ENCODE measurements at places on chromosomes 2 and 18.

DNA sequence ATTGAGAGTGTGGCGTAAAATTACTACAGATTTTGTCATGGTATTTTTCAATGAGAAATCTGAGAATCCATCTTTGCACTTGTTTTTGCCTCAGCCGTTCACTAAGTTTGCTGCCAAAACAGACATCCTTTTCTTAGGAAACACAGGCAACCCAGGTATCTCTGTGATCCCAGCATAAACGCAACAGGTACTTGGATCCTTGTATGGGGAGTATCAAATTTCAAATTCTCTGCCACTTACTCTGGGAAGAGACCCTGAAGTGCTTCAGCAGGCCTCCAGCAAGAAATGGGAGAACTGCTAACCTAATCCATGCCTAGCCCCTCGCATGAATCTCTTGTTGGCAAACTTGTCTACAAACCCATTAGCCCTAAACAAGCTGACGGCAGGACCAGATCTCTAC is 83.1 kb downstream of the BCL11A start:
- no peak for DNase-seq

DNA sequence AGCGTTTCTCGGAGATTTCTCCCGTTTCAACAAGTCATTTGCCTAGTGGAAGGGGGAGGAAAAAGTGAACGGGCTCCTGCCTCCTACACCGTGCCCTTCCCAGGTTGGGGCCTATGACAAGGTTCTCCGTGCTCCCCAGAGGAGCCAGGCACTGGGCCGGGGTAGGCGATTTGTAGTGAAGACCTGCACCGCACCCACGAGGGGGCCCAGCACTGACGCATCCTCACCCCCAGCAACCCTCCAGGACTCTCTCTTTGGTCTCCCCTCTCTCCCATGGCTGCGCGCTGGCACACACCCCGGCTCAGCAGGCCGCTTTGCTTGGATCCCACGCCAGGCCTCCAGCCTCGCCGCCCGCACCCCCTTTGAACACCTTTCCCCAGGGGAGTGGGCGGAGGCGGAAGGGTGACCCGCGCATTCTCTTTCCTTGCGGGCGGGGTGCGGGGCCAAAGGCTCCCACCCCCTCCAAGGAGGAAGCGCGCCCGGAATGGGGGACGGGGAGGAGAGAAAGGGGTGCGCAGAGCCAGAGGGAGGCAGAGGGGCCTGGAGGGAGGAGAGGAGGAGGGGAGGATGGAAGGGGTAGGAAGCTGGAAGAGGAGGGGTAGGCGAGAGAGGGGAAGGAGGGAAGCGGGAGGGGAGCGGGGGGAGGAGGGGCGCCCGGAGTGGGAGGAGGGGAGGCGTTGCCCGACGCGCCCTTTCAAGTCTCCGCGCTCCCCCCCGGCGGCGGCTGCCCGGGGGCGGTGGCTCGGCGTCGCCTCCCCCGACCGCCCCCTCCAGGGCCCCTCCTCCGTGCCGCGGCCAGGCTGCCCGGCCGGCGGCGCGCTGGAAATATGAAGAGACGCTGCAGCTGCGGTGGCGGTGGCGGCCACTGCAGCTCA is at the start of gene APCDD1:
APCDD1 (plus strand) TSS at position 830 of the 875 bp plus-strand sequence. CDS start 347 bp downstream, outside the sequence.
- peak; percentile 69 for DNase-seq

DNA sequence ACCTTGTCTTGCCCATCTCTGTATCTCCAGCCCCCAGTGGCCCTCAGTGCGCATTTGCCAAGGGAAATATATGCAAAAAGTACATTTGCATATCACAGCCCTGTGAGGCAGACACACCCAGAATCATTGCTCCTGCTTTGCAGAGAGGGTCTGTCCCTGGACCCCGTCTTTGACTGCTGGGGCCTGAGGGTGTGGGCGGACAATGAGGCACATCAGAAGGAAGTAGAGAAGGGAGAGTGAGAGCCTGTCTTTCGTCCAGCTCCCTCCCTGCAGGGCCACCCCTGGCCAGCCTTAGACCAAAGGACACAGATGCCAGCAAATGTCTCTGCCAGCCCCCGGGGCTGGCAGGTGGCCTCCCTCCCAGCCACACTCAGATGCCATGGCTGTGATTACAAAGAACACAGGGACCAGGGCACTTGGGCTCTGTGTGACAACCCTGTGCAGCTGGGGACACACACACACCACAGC is 516.2 kb upstream of the MYT1L start:
- DNase-seq, result no peak

DNA sequence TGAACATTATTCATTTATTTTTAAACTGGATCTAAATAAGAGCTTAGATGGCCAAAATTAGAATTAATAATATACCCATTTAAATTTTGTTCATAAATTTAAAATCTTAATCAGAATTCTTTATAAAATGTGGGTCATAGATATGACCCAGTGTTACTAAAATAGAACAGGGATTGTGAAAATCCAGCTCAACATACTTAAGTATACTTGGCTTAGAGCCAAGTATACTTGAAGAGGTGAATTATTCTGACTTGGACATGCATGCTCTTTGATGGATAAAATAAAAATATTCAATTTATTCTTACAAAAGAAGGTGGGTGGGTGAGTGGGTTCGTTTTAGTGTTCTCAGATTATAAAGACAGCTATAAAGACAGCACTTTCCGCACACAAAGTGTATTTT is 70.7 kb downstream of the SPOPL start:
- DNase-seq, result no peak

DNA sequence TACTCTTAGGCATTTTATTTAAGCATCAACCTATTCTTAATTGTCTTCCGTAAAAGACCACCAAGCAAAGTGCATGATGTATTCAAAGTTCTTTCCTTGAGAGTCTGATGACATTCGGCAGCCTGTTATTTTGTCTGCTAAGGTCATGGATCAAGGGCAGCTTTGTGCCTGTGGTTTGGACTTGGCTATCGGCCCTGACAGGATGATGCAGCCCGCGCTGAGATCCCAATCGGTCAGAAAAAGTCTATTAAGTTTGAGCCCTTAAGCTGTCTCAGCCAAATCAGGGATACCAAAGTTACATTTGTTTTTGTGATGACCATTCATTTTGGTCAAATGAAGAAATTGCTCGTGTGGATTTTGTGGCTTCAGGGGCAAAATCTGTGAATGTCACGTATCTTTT is 718.9 kb upstream of the FANCL start:
- DNase-seq, result no peak

- no peak for DNase-seq
Observed at GRCh38 chr2:68739595-68740399, 5.2 kb downstream of the ARHGAP25 start.

DNA sequence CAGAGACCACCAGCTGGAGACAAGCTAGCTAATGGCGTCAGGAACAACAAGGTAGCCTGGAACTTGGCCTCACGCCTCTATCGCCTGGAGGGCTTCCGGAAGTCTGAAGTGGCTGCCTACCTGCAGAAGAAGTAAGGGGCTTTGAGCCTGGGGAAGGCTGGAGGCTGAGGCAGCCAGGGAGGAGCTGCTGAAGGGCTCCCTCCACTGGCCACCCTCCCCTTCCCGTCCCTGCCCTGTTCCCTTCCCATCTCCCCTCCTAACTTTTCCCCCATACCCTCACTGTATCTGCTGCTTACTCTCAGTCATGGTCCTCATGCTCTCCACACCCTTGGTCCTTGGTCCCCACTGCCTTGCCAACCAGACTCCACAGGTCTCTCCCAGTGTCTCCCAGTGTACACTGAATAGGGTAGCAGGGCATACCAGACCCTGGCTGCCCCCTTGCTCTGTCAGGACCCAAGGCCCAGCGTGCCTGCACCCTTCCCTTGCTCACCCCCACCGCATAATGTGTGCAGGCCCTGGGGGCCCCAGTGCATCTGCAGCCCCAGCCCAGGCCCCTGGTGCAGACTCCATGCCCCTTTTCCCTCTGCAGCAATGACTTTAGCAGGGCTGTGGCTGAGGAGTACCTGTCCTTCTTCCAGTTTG is 18.8 kb downstream of the PSD4 start:
- no peak for DNase-seq

- DNase-seq, result no peak
Observed at GRCh38 chr18:46158499-46158898, 54.3 kb downstream of the HAUS1 start.

GRCh38 chr2:145652571-145653545 is 1132.9 kb upstream of the ZEB2 start:
- DNase-seq, result no peak

- no peak for DNase-seq
Observed at GRCh38 chr2:68948710-68949109, 4.0 kb downstream of the GKN2 start.

DNA sequence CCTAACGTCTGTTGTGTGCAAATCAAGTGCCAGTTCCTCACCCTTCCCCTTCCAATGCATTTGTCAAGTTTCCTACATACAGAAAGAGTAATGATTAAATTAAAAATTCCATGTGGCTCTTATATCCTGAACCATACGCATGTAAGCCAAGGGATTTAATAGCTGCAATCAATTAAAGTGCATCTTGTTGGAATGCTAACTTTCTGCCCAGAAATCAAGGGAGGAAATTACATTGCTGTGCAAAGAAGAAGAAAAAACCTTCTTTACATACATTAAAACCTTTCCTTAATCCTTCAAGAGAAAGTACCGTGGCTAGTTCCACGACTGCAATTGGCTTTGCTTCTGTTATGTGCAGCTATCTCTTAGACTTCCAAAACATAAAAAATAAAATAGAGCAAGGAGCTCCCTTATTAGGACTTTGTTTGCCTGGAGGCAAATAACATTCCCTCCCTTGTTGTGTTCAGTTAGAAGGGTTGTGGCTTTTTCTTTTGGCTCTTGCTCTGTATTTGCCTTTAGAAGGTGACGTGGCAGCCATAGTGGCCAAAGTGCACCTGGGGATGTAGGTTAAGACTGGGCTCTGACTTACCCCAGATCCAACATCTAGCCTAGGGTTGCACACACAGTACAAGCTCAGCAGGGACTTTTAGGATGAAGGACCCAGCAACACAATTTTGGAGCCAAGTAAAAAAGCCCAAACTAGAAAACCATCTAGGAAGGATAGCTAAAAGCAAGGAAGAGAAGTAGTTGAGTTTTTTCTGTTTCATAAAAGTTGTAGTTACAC is 158.3 kb downstream of the ANTXR1 start:
- no peak for DNase-seq

DNA sequence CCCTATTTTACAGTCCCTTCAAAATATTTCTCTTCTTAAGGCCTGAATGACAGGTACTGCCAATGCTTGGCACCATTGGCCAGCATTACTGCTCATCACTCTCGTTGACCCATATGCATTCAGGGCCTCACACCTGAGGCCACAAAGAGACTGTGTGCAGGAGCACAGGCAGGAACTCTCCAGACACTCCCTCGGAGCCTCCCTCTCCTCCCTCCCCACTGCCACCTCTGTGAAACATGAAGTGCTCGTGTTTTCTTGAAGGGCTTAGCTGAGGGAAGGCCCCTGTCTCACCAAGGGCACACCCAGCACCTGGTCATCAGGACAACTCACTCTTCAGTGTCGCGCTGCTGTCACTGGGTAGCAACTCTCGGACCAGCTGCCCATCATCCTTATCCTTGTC is 85.3 kb downstream of the LOXHD1 start:
- DNase-seq, result no peak

DNA sequence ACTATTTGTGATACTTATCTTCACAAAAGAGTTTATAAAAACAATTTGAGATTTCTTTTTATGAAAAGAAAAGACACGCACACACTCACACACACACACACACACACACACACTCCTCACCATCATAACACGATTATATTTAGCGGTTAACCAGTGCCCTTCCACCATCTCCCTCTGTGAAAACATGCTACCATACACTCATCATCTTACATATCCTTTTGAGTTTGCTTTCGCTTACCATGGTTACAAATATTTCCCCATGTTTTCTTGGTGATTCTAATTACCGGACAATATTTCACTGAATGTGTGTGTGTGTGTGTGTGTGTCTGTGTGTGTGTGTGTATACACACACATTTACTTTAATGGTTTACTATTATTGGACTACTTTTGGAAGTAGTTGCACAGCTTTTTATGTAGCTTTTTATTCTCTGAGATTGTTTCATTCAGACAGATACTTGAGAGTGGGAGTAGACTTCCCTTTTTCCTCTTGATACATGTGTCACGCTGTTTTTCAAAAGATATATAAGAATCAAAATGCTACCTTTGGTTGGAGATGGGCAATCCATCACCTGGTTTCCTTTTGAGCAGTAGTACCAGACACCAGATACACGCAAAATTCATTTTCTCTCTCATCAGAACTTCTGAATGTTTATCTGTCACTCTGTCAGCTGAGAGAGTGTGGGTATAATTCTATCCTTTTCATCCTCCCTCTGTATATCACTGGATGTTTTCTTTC is 138.1 kb downstream of the SETBP1 start:
- no peak for DNase-seq

GRCh38 chr2:28678175-28678855 is 73.3 kb upstream of the PPP1CB start:
- peak; percentile 58 for DNase-seq

GRCh38 chr18:35050028-35050546 is 8.9 kb downstream of the MAPRE2 start:
- no peak for DNase-seq

- no peak for DNase-seq
Observed at GRCh38 chr2:179234658-179235240, 29.9 kb downstream of the SESTD1 start.

DNA sequence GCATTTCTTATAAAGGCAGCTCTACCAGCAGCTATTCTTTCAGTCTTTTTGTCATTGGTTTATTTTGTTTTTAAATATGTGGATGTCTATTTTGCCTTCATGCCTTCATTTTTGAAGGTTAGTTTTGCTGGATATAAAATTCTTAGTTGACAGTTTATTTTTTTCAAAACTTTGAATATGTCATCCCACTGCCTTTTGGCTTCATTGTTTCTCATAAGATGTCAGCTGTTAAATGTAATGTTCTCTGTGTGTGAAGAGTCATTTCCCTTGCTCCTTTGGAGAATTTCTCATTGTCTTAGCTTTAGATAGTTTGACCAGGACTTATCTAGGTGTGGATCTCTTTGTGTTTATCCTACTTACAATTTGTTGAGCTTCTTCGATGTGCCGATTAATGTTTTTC is 213.5 kb downstream of the KIAA1328 start:
- no peak for DNase-seq

- no peak for DNase-seq
Observed at GRCh38 chr2:43425659-43426058, 170.2 kb downstream of the THADA start.

- no peak for DNase-seq
Observed at GRCh38 chr2:117378653-117379052, 435.8 kb upstream of the DDX18 start.

DNA sequence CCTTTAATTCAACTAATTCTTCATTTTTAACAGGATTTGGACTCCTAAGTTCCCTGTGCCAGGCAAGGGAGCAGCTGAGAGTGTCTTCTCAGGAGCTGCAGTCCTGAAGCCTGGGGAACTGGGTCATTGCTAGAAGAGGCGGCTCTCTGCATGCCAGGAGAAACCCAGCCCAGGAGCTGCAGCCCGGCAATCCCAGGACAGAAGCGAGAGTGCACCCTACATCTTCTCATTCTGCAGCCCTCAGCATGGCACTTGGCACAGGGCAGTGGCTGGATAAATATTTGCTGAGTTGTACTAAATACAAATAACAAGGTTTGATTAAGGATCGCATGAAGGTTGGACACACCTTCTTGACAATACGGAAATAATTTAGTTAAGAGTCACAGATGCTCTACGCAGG is 244.9 kb upstream of the PXDN start:
- DNase-seq, result peak; percentile 44

DNA sequence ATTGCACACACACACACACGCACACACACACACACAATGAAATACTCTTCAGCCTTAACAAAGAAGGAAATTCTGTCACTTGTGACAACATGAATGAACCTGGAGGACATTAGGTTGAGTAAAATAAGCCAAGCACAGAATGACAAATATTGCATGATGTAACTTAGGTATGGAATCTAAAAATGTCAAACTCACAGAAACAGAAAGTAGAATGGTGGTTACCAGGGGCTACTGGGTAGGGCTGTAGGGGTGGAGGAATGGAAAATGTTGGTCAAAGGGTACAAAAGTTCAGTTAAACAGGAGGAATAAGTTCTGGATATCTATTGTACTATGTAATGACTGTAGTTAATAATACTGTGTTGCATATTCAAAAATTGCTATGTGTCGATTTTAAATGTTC is 29.5 kb downstream of the SCN2A start:
- DNase-seq, result no peak
